ENCODE measurements at places on chromosomes 7 and 10.

DNA sequence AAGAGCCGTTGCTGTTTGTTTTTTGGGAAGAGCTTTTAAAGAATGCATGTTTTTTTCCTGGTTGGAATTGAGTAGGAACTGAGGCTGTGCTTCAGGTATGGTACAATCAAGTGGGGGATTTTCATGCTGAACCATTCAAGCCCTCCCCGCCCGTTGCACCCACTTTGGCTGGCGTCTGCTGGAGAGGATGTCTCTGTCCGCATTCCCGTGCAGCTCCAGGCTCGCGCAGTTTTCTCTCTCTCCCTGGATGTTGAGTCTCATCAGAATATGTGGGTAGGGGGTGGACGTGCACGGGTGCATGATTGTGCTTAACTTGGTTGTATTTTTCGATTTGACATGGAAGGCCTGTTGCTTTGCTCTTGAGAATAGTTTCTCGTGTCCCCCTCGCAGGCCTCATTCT lies 31.6 kb downstream of the PFKFB3 start:
- DNase-seq, result no peak

- DNase-seq, result no peak
Observed at GRCh38 chr7:86025807-86026206, 617.9 kb upstream of the GRM3 start.

- no peak for DNase-seq
Observed at GRCh38 chr7:119842786-119843185, 430.2 kb upstream of the KCND2 start.

GRCh38 chr10:127619546-127620325 lies 70.6 kb downstream of the NPS start:
- DNase-seq, result no peak

GRCh38 chr7:123552641-123553040 lies 5.0 kb downstream of the NDUFA5 start:
- no peak for DNase-seq

DNA sequence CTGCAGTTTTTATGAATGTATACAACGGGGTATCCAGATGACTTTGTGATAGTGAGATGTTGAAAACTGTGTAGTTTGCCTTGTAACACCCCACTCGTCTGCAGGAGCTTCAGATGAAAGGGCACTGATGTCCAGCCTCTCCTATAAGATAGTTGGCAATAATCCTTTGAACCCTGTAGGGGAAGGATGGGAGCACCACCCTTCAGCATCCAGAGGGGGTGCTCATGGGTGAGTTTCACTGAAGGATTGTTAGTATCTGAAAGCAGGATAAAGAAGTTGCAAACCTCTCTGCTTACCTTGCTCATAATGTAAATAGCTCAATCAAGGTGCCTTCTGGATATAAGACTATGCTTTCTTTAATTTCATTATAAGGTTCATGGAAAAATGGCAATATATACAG lies 201.5 kb downstream of the TMEM178B start:
- DNase-seq, result no peak

GRCh38 chr10:22651276-22651980 lies 63.0 kb downstream of the PIP4K2A start:
- no peak for DNase-seq

GRCh38 chr10:106493751-106494150 lies 670.8 kb downstream of the SORCS1 start:
- no peak for DNase-seq

- DNase-seq, result peak; percentile 9
Observed at GRCh38 chr7:78953726-78954363, 499.6 kb downstream of the MAGI2 start.

- no peak for DNase-seq
Observed at GRCh38 chr7:157522189-157522588, 185.4 kb downstream of the DNAJB6 start.

All from AG10803 (cell line).